Esophagus squamous epithelium (tissue), 5 donors: ENCODE measurements at places on chromosomes 4 and X. TPM values are rescaled to one million over a fixed set of nuclear protein-coding genes. Genes with fewer than 3 reads are reported as not detected.

GRCh38 chrX:100695991-100696390 is 35.9 kb downstream of the SYTL4 start:
- DNase-seq, result no peak
- no peak overlapping the region for H3K27ac ChIP-seq
- no peaks in the 10 kb centered on the region for H3K36me3 ChIP-seq
- no peaks in the 10 kb centered on the region for H3K27me3 ChIP-seq
- H3K4me1 ChIP-seq, result no peaks in the 10 kb centered on the region
- H3K4me3 ChIP-seq, result no peak overlapping the region

- no peak for DNase-seq
- no peaks in the 10 kb centered on the region for H3K36me3 ChIP-seq
- no peak overlapping the region for H3K4me3 ChIP-seq
- no peak overlapping the region for H3K27ac ChIP-seq
- no peaks in the 10 kb centered on the region for H3K27me3 ChIP-seq
- no peaks in the 10 kb centered on the region for H3K4me1 ChIP-seq
Measured at GRCh38 chr4:31998807-31999206, 1278.6 kb downstream of the PCDH7 start.

- no peak overlapping the region for H3K4me3 ChIP-seq
- no peaks in the 10 kb centered on the region for H3K27me3 ChIP-seq
- no peak for DNase-seq
- no peak overlapping the region for H3K27ac ChIP-seq
- H3K4me1 ChIP-seq, result no peaks in the 10 kb centered on the region
Measured at GRCh38 chrX:87813566-87813965, 296.0 kb downstream of the KLHL4 start.

GRK4 gene
- total RNA-seq, result 3.4 TPM
